ENCODE measurements at places on chromosomes 3 and 15.

DNA sequence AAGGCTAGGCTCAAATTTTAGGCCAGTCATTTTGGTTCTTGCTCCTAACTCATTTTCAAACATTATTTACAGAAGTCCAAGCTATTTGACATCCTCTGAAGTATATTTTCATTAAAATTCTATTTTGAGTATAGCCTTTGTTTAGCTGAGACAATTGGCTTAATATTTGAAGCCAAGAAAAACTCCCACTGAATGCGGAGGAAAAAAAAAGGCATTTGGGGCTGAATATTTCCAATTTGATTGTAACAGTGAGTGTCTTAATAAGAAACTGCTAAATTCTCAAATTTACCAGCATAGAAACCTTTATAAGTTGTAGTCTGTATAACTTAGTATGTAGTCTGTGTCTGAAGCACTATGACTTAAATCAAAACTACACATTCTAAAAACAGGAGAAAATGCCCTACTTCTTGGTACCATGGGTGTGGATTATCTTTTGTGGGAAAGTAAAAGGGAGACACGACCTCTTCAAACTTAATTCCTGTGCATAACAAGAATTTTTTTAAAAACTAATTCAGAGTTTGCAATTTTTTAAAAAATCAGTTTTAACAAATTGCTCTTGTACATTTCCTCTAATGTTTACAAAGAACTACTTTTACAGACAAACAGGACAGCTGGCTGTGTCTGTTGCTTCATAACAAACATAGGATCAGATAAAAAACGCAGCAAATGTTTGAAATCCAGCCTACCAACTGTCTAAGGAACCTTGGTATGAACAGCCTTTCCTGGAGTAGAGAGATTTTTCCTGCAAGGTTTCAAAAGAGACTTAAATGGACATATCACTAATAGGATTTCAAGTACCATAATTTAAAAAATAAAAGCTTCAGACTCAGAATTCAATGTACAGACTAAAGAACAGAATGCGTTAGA is 52.7 kb upstream of the LMOD3 start:
- no peak for DNase-seq

- no peak for DNase-seq
These were observed 190.6 kb downstream of the CNTN3 start for GRCh38 chr3:74423867-74424266.

GRCh38 chr3:29067007-29067406 is 213.9 kb upstream of the RBMS3 start:
- no peak for DNase-seq

DNA sequence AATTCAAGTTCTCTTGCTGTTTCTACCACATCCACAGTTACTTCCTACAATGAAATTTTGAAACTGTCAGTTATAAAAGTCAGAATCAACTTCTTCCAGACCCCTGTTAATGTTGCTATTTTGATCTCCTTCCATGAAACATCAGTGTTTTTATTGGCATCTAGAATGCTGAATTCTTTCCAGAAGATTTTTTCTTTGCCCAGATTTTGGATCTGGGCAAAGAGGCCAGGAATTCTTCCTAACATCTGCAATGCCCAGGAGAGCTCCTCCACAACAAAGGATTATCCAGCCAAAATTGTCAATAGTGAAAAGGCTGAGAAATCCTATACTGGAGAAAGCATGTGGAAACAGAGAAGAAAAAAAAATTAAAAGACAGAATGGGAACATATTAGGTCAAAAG is 75.5 kb downstream of the SERPINI1 start:
- DNase-seq, result no peak

- DNase-seq, result peak; percentile 45
These were observed 608.4 kb downstream of the CADM2 start for GRCh38 chr3:85567071-85567676.

GRCh38 chr15:50753463-50753862 is 12.0 kb downstream of the SPPL2A start:
- no peak for DNase-seq

DNA sequence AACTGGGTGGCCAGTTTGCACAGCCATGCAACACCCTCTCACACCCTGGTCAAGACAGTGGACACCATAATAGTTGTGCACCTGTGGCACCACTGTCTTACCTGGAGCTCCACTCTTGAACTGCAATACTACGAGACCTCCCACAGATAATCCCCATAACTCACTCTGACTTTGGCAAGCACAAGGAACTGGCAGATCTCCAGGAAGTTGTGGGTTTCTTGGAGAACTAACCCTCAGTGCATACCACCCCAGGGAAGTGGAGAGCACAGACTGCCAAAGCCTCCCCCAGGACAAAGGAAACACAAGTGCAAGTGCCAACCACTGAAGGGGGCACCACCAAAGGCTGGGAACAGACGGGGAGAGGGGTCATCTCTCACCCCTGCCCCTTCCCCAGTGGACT is 318.6 kb downstream of the SUCLG2 start:
- DNase-seq, result no peak

- DNase-seq, result no peak
These were observed 11.6 kb downstream of the TSEN2 start for GRCh38 chr3:12495749-12496452.

DNA sequence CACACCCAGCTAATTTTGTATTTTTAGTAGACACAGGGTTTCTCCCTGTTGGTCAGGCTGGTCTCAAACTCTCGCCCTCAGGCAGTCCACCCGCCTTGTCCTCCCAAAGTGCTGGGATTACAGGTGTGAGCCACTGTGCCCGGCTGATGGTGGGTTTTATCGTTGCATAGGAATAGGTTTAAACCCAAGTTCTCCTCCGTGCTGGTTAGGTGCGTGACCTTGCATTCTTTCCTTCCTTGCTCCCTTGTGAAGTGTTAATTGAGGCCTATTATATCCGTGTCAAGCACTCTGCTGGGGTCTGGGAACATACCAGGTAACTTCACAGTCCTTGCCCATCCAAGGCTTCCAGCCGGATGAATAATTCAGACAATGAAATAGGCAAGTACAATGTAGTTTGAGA is 19.3 kb upstream of the ETV5 start:
- DNase-seq, result no peak

DNA sequence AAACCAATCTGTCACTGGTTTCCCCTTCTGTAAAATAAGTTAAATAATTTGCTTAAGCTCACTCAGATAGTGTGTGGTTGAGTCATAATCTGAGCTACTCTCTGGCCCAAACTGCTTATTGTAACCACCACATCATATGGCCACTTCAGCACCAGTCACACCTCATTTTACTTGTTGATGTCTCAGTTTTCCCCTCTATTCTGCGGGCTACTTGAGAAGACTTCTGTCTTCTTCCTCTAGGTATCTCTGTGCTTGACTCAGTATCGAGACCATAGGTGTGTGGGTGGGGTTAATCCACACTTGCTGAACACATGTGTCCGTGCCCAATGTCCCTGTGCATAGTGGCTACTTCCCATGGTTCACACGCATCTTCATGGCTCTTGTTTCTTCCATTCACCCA is 32.9 kb downstream of the CRYGS start:
- no peak for DNase-seq

DNA sequence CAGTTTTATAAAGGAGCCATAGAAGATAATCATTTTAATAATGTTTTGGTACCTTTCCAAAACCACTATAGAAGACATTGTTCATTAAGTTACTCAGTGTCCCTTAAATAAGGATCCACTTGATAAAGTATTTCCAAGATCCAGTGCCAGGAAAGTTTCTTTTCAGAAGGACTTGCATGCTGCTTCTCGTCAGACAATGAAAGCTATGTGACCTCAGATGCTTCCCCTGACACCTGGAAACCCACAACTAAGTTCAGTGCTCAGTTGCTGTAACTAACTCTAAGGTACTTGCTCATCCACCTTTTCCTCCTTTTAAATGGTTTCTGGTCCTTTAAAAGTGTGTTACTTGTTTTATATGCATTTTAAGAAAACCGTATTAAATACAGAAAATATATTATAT is 7.3 kb downstream of the SSR3 start:
- no peak for DNase-seq

DNA sequence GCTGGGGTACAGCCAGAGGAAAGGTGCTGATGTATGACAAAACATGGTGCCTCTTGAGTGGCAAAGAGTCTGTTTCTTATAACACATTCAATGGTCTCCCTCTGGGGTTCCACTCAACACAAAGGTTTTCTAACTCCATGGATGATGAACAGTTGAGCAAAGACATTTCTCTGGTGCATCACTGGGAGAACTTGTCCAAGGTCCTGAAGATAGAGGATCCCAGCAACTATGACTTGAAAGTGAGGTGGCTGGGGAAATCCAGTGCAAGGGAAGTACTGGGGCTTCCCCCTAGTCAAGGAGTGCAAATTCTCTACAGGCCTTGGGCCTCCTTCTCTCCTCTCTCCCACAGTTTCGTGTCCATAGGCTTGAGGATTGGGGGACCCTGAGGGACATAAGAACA is 431.1 kb downstream of the WDR72 start:
- DNase-seq, result no peak

DNA sequence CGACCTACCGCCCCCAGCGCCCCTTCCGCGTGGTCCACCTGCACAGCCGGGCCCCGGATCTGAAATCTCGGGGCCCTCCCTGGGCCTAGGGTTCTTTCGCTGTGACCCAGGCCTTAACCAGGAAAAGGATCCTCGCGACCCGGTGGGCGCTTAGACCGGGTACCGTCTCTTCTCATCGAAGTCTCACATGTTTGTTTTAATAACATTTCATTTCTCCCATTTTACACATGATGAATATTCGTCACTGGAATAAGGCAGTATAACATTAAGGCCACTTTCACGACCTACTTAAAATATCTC is 277 bp upstream of the DALRD3 start:
- no peak for DNase-seq

- DNase-seq, result no peak
These were observed 211.4 kb upstream of the ROPN1 start for GRCh38 chr3:124203292-124203691.

DNA sequence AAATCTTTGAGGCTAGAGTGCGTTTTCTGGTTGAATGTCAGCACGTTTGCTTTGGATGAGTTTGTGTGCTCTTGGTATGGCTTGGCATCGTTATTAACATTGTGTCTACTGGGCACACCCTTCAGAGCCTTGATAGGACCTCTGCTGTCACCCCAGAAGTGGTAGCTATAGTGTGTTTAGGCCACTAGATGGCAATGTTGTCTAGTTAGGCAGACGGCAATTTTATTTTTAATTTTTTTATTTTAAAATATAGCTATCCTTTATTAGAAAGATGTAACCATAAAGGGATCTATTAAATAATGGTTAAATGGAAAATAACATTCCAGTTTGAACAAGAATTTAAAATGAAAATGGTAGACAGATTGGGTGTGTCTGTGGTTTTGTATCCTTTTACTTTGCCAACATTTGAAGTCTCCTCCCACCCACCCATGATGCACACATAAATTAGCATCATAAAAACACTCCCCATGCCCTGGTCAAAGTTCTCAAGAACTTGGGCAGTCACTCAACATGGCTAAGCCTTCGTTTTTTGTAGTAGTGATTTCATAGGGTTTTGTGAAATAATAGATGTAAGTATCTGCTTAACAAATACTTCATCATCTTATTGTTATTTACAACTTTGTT is 200.7 kb downstream of the KCNH8 start:
- DNase-seq, result no peak

GRCh38 chr3:184907681-184908649 is 96.0 kb downstream of the VPS8 start:
- DNase-seq, result no peak

GRCh38 chr3:146142757-146143156 is 18.2 kb downstream of the PLOD2 start:
- DNase-seq, result no peak

DNA sequence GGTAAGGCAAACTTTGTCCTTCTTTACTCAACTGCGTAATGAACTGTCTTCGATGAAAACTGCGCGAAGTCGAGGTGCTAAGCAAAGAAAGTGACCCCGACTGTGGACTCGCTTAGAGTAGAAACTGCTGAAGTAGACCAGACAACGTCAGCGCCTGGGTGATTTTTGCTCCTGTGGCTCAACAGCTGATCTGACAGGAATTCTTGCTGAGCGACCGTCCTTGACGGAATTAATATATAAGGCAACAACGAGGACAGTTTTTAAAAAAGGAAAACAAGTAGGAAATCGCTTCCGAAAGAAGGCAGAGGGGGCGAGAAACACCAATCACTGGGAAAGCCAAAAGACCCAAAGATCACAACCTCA is 541 bp downstream of the RPS27L start:
- no peak for DNase-seq

GRCh38 chr15:88704791-88705768 is 66.3 kb downstream of the ISG20 start:
- DNase-seq, result peak; percentile 90

GRCh38 chr15:70974004-70974832 is 81.6 kb downstream of the LRRC49 start:
- no peak for DNase-seq

DNA sequence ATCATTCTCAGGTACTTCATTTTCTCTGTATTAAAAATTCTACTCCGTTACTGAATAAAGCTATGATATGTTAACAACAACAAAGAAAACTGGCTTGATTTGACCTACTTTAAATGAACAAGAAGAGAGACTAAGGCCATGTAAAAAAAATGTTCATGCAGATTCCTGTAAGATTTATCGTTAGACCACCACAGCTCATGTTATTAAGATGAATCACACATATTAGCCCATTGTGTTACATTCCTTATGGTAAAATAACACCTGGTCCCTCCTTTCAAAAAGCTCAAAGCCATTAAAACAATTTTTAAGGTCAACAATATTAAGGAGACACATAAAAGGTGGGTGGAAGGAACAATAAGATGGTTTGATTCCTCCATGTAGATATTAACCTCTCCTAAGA is 6.3 kb downstream of the THOC7 start:
- DNase-seq, result no peak

- DNase-seq, result peak; percentile 85
These were observed at the start of gene SFMBT1 for GRCh38 chr3:53045518-53046170. TSS of gene SFMBT1 (minus strand) at chr3:53046073. CDS start at chr3:52969128, 76,945 bp downstream.

GRCh38 chr3:32334675-32335074 is 57.0 kb upstream of the CMTM7 start:
- DNase-seq, result no peak

DNA sequence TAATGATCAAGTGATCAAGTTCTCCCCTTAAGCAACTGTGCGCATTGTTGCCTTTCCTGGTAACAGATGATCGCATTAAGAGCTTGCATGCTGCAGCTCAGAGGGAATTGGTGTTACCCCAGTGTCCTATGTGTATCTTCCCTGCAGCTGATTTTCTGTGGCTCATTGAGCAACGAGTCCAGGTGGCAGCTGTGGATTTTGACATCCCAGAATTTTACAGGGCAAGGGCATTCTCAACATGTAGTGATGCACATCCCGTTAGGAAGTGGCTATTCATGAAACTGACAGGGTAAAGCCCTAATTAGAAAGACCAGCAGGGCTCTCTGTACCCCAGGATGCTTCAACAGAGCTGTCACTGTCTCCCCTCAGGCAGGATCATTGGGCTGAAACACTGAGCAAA is 232.8 kb downstream of the AGBL1 start:
- DNase-seq, result no peak

GRCh38 chr15:45586125-45586524 is 1.1 kb upstream of the BLOC1S6 start:
- DNase-seq, result no peak

DNA sequence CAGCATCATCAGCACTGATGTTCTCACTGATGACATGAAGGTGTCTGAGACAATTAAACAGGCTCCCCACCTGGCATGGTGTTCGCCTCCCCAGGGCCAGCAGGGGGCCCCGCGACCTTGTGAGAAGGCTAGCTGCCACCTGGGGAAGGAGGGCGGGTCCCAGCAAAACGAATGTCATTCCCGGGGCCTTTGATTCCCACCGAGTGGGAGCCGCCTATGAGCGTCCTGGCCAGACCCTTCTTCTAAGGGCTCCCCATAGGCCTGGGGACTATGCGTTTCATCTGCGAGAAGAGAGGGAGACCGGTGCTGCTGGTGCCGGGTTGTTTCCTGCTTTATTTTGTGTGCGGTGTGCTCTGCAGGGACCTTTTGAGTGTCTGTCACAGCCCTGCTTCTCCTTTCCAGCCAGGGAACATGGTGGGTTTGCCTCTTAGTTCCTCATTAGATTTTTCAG is 20.5 kb upstream of the MINDY4B start:
- no peak for DNase-seq
